NCI-H2171 (cell line): ENCODE measurements at places on chromosomes 12 and 14.

DNA sequence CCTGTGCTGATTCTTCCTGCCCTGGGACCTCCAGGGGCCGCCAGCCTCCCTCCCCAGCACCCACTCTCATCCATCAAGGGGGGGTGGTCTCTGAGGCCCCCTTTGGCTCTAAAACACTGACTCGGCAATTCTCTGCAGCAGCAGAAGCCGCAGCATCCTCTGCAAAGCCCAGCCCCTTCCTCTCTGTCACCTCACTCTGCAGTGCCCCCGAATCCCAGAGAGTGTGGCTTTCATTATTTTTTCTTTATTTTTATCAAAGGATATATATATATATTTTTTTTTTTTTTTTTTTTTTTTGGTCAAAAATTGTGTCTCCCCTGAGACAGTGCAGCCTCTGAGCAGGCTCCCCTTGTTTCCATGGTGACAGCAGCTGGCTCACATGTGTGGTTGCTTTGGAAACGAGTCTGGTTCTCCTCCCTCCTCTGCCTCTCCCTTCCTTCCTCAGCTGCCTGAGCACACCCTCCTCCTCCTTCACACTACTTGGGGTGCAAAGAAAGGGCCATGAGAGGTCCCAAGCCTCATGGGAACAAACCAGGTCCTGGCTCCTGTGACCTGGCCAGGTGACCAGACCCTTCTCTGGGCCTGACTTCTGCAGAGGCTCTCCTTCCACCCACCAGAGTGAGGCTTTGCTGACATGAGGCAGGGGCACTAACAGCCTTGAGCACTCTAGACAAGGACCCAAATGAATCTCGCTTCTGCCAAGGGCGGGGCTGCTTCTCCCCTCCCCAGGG, 100.5 kb downstream of the LRRC74A start:
- peak; percentile 84 for DNase-seq

- DNase-seq = no peak
Observed at GRCh38 chr14:61379639-61380184, 58.3 kb downstream of the PRKCH start.

DNA sequence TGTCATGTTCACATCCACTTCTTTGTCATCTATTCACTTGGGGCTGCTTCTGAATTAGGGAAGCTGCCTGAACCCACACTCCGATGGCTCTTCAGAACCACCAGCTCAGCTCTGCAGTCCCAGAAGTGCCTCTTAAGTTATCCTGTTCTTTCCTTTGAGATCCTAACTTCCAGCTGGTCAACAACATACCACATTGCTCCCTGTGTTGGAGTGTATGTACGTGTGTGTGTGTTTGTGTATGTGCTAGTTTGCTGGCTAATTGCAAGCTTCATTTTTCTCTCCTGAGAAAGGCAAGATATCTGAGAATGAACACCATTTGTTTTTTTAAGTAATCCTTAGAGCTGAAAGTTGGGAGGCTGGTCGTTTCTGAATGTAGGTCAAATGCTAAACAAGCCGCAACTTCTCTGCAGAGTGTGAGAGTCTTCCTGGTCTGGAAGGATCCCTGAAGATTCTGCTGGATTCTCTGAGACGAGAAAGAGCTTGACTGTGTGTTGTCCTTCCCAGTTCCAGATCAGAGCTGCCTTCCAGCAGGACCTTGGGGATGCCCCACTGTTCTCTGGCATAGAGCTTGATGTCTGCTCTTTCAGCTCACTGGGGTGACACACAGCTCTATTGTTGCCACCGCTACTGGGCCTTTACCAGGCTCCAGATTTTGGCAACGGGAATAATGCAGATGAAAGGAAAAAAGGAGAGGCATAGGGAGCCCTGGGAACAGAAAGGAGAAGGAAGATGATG, 839 bp downstream of the GSG1 start:
- DNase-seq = no peak

GRCh38 chr14:35390577-35391387, 13.8 kb downstream of the NFKBIA start:
- DNase-seq = no peak

- DNase-seq = no peak
Observed at GRCh38 chr12:63085120-63085519, 65.9 kb downstream of the AVPR1A start.

- no peak for DNase-seq
Observed at GRCh38 chr12:47907851-47908454, 3.2 kb upstream of the VDR start.

GRCh38 chr12:43011383-43011926, 421.9 kb upstream of the PRICKLE1 start:
- DNase-seq = no peak

- DNase-seq = no peak
Observed at GRCh38 chr12:52043386-52044212, 7.6 kb upstream of the NR4A1 start.

DNA sequence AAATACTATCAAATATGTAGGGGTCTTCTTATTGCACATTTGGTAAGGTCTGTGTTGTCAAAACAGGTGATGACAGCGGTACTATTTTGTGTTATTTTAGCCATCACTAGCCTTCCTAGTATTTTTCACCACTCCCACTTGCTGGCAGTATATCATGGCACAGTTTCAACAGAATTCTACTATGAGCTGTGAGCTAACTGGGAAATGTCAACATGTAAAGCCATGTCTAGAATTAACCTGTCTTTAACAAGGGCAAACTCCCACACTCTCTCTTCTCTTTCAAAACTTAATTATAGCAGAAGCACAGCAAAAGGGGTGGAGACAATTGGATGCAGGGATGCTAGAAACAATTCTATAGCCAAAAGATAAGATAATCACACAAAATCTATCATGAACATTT, 253.4 kb downstream of the PAX9 start:
- DNase-seq = no peak

DNA sequence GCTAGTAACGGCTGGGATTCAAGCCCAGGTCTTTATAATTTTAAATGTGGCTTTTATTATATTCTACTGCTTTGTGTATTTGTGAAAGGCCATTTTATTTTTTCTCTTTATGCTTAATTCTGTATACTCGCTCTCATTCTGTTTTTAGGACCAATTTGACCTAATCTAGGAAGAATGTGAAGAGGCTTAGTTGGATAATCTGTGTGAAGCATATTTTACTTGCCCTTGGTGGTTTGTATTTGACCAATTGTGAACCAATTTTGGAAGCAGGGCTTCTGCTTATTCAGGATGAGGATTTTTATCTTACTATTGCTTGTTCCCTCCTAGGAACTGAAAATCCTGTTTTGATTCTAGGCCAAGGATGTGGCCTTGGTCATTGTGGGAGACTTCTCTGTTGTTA, 113.1 kb downstream of the TTC6 start:
- no peak for DNase-seq

DNA sequence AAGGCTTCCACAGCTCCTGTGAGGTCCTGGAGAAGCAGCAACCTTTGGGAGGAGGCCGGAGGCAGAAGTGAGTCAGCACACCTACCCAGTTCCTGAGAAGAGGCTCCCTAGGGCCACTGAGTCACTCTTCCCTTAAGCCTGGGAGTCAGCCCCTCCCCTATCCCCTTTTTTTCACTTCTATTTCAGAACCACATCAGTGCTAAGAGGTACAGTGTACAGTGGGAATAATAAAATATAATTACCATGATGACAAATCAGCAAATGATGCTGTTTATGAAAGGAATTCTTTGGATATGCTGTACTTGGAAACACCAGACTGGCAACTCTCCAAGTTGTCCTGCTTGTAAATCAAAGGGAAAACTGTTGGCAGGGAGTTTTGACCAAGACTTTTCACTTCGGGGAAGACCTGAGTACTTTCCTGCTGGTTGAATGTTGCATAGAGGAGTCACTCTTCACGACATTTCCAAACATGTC, 7.8 kb upstream of the TBPL2 start:
- DNase-seq = no peak

GRCh38 chr12:92803903-92804302, 101.1 kb downstream of the PLEKHG7 start:
- no peak for DNase-seq

- no peak for DNase-seq
Observed at GRCh38 chr14:76773188-76773885, 12.1 kb downstream of the VASH1 start.

GRCh38 chr14:72495668-72496067, 398.2 kb downstream of the DPF3 start:
- no peak for DNase-seq

DNA sequence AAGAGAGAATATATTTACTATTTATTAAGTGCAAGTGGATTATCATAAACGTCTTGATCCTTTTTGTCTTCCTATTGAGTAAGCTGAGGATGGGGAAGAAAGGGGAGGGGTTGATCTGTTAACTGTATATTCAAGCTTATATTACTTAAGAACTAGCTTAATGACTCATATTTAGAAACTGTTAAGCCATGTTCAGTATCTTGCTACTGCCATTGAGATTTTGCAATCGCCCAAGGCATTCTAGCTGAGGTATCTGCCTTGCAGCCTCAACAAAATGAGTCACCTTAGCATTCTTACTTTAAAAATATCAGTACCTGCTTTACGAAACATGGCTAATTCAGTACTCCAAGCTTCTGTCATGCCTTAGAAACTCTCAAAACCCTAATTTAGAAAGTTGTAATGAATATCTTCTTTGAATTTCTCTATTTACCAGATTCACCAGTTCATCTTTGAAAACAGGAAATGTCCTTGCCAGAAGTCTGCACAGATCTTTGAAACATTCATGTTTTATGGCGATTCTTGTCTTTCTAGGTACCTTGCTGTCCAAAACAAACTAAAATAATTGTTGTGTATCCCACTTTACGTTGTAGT, 76.1 kb downstream of the ALG10B start:
- DNase-seq = no peak

DNA sequence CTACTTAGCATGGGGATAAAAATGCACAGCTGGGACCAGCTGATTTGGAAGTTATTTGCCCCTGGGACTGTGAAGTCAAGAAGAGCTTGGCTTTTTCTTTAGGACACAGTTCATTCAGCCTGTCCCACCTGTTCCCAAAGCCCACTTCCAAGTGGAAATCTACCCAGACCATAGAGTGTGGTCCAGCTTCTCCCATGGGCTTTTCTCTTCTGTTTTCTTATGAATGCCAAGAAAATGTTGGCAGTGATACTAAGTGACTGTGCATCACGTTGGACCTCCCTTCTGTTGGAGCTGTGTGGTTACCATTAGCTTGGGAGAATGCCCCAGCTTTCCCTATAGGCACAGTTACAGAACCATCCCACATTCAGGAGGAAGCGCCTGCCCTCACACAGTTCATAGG, 89.4 kb downstream of the NT5DC3 start:
- no peak for DNase-seq

GRCh38 chr12:96189781-96190180, 4.4 kb upstream of the ELK3 start:
- no peak for DNase-seq

- no peak for DNase-seq
Observed at GRCh38 chr14:99530407-99531155, 49.4 kb downstream of the CCNK start.

- DNase-seq = no peak
Observed at GRCh38 chr12:104677441-104678089, 220.8 kb downstream of the CHST11 start.

DNA sequence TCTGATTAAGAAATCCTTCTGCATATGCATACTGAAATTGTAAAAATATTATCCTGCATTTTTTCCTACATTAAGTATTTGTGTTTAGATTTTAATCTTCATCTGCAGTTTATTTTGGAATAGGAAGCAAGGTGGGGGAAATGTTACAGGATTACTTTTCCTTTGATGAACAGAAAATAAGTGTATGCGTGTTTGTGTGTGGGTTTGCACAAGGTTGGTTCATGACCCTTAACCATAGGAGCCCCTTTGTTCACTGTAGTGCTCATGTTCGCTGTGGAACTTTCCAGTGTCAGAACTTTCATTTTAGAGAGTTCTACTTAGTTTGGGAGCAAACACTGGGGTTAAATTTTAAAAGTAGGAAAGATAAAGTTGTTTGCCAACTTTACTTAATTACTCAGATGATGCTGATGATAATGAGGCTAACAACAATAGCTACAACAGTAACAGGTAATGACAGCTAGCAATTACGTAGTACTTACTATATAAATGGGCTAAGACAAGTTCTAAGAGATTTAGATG, 6.4 kb upstream of the A2M start:
- DNase-seq = no peak

DNA sequence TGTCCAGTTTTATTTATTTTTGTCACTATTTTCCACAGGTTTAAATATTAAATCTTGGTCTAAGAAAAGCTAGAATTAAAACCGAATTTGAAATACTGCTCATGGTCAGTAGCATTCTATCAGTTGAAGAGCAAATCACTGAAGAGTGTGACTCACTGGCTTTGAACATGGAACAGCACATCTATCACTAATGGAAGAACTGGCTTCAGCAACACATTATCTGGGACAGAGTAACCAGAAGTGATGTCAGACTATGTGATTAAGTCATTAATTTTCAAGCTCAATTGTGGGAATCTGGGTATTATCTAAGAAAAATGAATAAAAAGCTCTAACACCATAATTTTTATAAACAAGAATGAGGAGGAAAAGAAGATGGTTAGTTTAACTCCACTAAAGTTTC, 527.5 kb downstream of the TMTC2 start:
- DNase-seq = no peak

- DNase-seq = no peak
Observed at GRCh38 chr14:79320561-79320960, 890.7 kb downstream of the DIO2 start.

- DNase-seq = no peak
Observed at GRCh38 chr12:58731096-58731495, 189.2 kb downstream of the LRIG3 start.

DNA sequence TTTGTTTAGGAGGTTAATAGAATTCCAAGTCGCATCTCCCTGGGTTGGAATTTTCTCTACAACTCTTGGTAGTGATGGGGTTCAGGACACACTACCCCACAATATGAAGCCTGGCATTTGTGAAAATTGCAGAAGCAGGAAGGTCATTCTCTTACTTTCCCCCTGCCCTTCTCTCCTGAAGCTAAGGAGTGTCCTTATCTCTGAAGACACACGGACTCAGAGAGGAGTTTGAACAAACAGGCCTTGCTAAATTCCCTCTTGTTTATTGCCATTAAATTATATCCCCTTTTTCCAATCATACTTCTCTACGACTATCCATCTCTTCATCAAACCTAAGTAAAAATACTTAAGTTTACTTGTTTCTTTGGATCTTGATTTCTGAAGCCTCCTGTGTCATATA, 443.0 kb downstream of the RAD51B start:
- no peak for DNase-seq

DNA sequence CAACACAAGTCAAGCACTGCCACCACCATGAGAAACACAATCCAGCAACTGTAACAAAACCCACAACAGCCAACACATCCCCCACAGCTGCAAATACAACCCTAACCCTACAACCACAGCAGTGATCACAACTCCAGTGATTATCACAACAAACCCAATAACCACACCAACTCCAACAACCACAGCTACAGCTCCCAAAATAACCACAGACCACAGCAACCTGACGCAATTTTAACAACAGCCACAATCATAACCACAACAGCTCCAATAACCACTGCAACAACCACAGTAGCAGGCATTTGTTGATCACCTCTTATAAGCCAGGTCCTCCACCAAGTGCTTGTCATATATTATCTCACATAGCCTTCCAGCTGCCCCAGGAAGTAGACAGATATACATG, 42.2 kb upstream of the FAM181A start:
- DNase-seq = no peak

DNA sequence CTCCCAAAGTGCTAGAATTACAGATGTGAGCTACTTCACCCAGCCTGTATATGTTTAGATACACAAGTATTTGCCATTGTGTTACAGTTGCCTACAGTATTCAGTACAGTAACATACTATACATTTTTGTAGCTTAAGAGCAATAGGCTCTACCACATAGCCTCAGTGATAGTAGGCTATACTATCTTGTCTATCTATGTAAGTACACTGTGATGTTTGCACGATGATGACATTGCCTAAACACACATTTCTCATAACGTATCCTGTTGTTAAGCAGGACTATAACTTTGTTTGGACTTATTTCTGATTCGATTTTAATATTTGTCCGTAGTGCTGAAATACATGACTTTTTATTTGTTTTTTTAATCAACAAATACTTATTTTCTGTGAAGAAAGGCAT, 129.2 kb downstream of the PCNX1 start:
- no peak for DNase-seq
